CD8-positive, alpha-beta memory T cell (primary cell): ENCODE measurements at places on chromosomes 3 and 15.

DNA sequence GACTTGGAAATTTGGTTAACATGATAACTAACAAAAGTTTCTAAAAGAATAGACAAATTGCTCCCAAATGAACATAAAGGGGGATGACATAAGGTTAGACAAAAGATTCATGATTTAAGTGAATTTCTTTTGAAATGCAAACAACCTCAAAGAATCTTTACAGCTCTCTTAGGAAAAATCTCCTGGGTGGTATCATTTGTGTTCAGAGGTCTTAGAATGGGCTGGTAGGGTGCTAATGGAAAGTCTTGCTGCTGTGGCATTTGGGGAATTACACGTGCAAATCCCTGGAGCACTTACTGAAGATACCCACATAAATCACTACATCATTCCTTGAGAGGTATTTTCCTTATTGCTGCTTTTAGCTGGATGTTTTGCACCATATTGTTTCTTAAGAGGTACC lies 14.4 kb upstream of the ROBO2 start:
- H3K4me1 ChIP-seq = no peaks in the 10 kb centered on the region
- no peak overlapping the region for H3K4me3 ChIP-seq
- DNase-seq = no peak
- H3K27me3 ChIP-seq = no peaks in the 10 kb centered on the region
- H3K36me3 ChIP-seq = no peaks in the 10 kb centered on the region

GRCh38 chr3:147356145-147356908 lies 50.0 kb downstream of the ZIC4 start:
- no peaks in the 10 kb centered on the region for H3K36me3 ChIP-seq
- no peak for DNase-seq
- H3K4me1 ChIP-seq = no peaks in the 10 kb centered on the region
- H3K4me3 ChIP-seq = no peak overlapping the region
- H3K27ac ChIP-seq = no peak overlapping the region
- H3K27me3 ChIP-seq = peaks cover 12% of the 10 kb centered on the region

- H3K4me3 ChIP-seq = no peak overlapping the region
- no peak for DNase-seq
- H3K36me3 ChIP-seq = no peaks in the 10 kb centered on the region
- no peak overlapping the region for H3K27ac ChIP-seq
- H3K27me3 ChIP-seq = no peaks in the 10 kb centered on the region
Observed at GRCh38 chr3:125186800-125187598, 25.5 kb downstream of the SLC12A8 start.

DNA sequence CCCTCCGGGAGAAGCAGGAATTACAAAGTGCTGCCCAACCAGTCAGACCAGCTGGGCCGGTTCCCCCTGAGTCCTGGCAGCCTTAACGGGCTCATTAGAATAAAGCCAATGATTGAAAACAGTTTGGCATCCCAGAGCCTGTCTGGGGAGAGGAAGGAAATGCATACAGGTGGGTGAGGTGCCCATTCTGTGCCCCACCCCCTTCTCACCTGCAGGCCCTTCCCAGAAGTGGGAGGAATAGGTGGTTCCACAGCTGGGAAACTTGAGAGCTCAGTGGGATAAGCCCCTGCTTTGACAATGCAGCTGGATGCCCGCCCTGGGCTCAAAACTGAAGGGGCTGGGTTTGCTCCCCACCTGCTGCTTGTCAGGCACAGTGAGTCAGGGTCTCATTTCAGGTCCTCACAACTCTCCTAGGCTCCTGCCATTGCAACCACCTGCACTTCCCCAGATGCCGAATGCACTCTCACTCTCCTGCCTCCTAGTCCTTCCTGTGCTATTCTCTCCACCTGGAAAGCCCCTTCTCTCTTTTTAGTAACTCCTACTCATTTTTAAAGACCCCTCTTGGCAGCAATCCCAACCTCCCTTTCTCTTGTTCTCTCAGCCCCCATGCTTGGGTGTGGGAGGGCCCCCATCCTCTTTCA lies 5.5 kb upstream of the BUB1B start:
- peaks cover 3% of the 10 kb centered on the region for H3K4me1 ChIP-seq
- H3K4me3 ChIP-seq = no peak overlapping the region
- H3K27me3 ChIP-seq = no peaks in the 10 kb centered on the region
- no peak overlapping the region for H3K27ac ChIP-seq
- DNase-seq = no peak

DNA sequence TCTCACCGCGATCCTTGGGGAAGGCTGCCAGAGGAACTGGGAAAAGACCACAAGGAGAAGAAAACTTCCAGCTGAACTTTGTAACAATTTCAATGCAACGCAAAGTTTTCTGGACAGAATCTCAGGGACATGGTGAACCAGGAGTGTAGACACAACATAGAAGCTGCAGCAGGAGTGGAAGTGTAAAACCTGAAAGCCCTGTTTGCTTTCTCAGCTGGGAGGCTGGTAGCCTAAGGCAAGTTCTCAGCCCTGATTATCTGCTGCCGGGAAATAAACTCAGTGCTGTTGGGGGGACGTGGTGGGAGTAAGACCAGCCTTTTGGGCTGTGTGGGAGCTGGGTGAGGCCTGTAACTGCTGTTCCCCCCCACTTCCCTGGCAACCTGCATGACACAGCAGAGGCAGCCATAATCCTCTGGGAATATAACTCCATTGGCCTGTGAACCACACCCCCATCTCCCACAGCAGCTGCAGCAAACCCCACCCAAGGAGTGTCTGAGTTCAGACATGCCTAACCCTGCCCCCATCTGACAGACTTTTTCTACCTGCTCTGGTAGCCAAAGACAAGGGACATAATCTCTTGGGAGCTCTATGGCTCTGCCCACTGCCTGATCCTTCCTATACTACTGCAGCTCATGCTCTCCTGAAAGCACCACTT lies 106.7 kb downstream of the ZNF621 start:
- no peak for DNase-seq
- no peaks in the 10 kb centered on the region for H3K4me1 ChIP-seq
- no peak overlapping the region for H3K4me3 ChIP-seq
- no peak overlapping the region for H3K27ac ChIP-seq
- no peaks in the 10 kb centered on the region for H3K27me3 ChIP-seq

DNA sequence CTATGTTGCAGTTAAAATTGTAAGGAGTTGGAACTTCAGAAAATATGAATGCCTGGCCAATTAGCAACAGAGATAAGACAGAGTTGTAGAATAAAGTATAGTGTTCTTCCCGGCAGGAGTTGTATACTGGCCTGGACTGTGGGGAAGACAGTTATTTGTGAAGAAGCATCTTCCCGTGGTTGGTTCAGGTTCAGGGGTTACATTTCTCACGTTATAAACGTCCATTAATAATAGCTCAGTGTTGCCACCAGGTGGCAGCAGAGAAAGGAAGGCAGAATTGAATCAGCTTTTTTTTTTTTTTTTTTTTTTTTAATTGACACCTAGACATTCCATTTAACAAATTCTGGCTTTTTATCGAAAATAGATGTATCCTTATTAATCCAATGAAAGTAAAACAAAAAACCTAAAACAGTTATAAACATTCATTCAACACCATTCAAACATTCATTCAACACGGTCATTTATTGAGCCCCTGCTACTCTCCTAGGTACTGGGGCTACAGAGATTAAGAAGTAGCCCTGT lies 66.4 kb upstream of the NR2E3 start:
- no peak overlapping the region for H3K4me3 ChIP-seq
- no peaks in the 10 kb centered on the region for H3K4me1 ChIP-seq
- H3K27ac ChIP-seq = no peak overlapping the region
- H3K36me3 ChIP-seq = no peaks in the 10 kb centered on the region
- H3K27me3 ChIP-seq = no peaks in the 10 kb centered on the region
- peak; percentile 39 for DNase-seq

GRCh38 chr3:11482021-11482420 lies 161.7 kb downstream of the VGLL4 start:
- no peaks in the 10 kb centered on the region for H3K27me3 ChIP-seq
- H3K4me1 ChIP-seq = no peaks in the 10 kb centered on the region
- no peak overlapping the region for H3K27ac ChIP-seq
- DNase-seq = no peak

GRCh38 chr15:86199467-86200145 lies 119.9 kb downstream of the AGBL1 start:
- H3K27me3 ChIP-seq = no peaks in the 10 kb centered on the region
- H3K4me1 ChIP-seq = no peaks in the 10 kb centered on the region
- H3K27ac ChIP-seq = no peak overlapping the region
- no peak for DNase-seq
- H3K36me3 ChIP-seq = no peaks in the 10 kb centered on the region
- H3K4me3 ChIP-seq = no peak overlapping the region

DNA sequence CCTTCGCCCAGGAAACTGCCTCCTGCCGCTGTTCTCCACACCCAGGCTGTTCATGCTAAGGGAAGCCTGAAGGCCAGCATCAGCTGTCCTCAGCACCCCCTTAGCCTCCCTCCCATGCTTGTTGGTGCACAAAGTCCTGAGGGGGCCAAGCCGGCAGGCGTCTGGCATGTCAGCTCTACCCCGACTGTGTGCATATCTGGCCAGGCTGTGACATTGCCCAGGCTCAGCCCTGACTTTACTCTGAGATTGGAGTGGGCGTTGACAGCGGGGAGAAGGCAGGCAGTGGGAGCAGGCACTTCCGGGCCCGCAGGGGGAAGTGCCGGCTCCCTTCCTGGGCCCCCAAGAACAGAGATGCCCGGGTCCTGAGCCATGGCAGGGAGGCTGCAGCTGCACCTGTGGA lies 492.2 kb downstream of the AGBL1 start:
- H3K27me3 ChIP-seq = no peaks in the 10 kb centered on the region
- no peaks in the 10 kb centered on the region for H3K4me1 ChIP-seq
- no peak for DNase-seq
- no peak overlapping the region for H3K27ac ChIP-seq
- no peak overlapping the region for H3K4me3 ChIP-seq

DNA sequence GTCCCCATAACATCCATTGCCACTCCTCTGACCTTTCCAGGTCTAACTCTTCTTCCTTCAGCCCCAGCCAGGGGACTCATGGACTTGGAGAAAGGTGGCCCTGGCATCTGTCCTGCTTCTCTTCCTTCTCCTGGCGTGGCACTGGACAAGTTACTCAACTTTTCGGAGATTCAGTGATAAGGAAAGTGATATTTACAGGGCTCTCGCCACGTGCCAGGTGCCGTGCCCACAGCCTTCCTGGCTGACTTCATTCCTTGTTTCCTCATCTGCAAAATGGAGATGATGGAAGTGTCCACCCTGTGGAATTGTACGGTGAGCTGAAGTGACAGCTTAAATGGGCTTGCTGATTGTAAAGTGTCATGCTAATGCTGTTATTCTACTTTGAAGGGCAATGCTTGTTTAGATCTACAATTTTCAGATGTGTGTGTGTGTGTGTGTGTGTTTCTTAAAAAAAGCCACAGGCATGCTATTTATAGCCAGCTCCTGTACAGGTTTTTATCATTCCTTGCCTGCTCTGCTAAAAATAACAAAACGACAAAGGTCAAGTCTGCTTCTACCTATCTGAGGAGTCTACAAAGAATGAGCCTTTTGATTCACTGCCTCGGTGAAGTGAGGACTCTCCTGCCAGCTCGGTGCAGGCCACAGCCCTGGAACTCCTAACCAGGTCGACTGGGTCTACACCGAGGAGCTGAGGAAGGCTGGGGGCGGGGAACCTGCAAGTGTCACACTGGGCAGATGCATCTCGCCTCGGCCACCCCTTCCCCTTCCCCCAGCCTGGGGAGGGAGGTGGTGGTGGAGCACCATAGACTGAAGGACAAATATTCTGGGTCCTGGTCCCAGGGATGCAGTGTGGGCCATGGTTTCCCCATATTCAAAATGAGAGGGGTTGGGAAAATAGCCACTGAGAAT lies 11.4 kb upstream of the ATP2B2 start:
- H3K27me3 ChIP-seq = no peaks in the 10 kb centered on the region
- H3K4me1 ChIP-seq = no peaks in the 10 kb centered on the region
- no peaks in the 10 kb centered on the region for H3K36me3 ChIP-seq
- DNase-seq = no peak
- H3K4me3 ChIP-seq = no peak overlapping the region
